Stimulated activated CD4-positive, alpha-beta T cell treated with anti-CD3 and anti-CD28 coated beads, Interleukin-4, amount 100 ng/mL, for 1 hour (primary cell): ENCODE measurements at places on chromosomes 7 and 10.

GRCh38 chr10:31186225-31187000, 132.6 kb upstream of the ZEB1 start:
- DNase-seq, result no peak

GRCh38 chr7:98472521-98472954, 71.6 kb upstream of the BAIAP2L1 start:
- no peak for DNase-seq

GRCh38 chr7:92843034-92843760, 6.8 kb upstream of the CDK6 start:
- DNase-seq, result no peak

DNA sequence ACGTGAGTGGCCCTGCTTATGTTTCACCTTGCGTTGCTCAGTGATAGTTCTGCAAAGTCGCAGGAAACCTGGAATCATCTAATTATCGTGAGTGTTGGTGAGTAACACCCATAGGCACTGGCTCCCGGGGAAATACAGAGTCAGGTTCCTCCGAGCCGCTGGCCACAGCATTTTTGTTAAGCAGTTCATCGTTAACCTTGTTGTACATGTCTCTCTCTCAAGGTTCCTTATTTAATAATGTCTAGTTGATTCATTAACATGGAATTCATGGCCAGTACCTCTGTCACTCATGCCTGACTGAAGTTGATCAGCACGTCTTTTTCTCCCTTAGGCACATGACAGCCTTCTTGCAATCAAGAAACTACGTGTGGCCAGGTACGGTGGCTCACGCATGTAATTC, 3.1 kb upstream of the ZFAND2A start:
- no peak for DNase-seq

DNA sequence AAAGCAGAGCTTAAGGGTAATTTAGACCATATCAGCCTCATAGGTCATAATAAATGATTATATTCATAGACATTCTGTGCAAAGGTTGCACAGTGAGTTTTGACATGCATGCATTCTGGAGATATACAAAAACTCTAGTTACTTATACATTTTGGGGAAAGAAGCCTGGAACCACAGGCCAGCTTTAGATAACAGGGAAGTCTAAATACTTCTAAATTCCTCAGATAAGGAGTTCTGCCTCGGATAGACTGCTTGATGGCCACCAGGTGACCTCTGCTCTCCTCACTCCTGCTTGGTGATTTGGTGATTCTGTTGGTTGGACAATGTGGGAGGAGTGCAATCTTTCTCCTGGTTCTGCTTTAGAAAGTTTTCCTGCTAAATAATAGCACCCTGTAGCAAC, 77.9 kb downstream of the SGMS1 start:
- no peak for DNase-seq

DNA sequence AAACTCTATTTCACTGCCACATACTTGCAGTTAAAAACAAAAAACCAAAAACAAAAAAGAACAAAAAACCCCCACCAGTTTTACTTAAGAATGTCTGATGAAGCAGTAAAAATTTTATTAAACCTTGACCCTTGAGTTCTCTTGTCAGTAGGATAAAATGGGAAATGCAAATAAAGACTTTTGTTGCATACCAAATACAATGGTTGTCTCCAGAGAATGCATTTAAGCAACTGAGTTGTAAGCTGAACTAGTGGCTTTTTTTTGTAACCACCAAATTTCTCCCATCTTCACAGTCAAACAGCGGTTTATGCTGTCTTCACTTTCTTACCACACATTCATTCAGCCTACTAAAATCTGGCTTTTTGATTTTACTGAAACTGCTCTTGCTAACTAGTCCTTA, 3.1 kb downstream of the SYPL1 start:
- no peak for DNase-seq

GRCh38 chr10:36721871-36722270, 403.5 kb upstream of the ANKRD30A start:
- no peak for DNase-seq

- DNase-seq, result no peak
Measured at GRCh38 chr7:102106625-102107024, 180.0 kb upstream of the SH2B2 start.

- no peak for DNase-seq
Measured at GRCh38 chr7:69677054-69677852, 79.0 kb downstream of the AUTS2 start.

- DNase-seq, result no peak
Measured at GRCh38 chr7:80815733-80816132, 103.1 kb downstream of the SEMA3C start.

DNA sequence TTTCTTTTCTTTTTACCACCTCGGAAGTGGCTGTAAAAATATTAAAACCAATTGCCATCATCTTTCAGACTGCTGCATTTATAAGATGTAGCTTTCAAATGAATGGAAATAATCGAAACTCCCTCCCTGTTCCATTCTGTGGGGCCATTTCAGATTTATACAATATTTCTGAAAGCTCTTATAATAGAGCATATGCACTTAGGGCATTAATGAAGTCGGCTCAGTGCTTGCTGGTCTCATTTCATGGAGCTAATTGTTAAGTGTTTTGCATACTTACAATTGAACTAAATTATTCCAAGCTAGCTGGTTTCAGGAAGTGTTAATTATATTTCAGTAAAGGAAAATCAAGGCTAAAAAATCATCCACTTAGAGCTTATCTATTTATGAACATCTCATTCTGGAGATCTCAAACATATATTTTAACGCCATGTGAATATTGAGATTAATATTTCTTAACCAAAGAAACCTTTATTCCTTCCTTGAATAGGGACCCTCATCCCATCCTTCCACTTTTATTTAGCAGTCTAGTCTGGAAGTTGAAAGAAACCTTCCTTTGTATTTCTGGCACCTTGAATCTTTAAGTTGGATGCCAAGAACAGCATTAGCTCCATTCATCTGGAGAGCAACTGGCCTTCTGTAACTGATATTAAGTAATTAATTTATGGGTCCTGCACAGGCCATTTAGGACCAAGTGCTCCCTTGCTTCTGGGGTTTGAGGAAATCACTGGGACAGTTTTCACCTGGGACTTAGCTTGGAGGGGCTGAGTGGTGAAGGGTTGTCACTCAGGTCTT, 45.1 kb downstream of the RPS24 start:
- no peak for DNase-seq

DNA sequence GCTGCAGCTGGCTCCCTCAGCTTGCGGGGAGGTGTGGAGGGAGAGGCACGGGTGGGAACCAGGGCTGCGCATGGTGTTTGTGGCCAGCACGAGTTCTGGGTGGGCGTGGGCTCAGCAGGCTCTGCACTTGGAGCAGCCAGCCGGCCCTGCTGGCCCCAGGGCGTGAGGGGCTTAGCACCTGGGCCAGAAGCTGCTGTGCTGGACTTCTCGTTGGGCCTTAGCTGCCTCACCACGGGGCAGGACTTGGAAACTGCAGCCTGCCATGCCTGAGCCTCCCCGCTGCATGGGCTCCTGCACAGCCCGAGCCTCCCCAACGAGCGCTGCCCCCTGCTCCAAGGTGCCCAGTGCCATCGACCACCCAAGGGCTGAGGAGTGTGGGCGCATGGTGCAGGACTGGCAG, 120.1 kb downstream of the ZNF248 start:
- no peak for DNase-seq

GRCh38 chr10:61476529-61476928, 23.3 kb upstream of the TMEM26 start:
- no peak for DNase-seq

DNA sequence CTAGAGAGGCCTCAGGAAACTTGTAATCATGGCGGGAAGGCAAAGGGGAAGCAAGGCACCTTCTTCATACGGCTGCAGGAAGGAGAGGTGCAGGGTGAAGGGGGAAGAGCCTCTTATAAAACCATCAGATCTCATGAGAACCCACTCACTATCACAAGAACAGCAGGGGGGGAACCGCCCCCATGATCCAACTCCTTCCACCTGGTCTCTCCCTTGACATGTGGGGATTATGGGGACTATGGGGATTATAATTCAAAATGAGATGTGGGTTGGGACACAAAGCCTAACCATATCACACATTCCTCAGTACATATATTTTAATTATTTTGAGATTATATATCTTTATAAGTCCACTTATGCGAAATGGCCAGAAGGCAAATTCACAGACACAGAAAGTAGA, 8.9 kb downstream of the HK1 start:
- DNase-seq, result no peak

DNA sequence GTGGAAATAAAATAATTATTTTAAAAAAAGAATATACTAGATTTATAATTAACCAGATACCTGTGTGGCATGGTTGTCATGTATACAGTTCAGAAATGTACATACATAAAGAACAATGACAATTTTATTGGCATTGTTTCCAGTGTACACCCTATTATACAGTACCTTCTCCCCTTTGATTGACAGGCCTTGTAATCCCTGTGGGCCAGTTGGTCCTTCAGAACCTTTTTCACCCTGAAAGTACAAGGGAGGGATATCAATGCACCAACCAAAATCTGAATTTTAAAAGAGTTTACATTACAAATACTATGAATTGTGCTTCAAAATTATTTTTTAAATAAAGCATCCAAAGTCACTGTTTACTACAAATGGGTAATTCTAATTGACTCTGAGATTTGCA, 61.2 kb downstream of the COL28A1 start:
- DNase-seq, result no peak

DNA sequence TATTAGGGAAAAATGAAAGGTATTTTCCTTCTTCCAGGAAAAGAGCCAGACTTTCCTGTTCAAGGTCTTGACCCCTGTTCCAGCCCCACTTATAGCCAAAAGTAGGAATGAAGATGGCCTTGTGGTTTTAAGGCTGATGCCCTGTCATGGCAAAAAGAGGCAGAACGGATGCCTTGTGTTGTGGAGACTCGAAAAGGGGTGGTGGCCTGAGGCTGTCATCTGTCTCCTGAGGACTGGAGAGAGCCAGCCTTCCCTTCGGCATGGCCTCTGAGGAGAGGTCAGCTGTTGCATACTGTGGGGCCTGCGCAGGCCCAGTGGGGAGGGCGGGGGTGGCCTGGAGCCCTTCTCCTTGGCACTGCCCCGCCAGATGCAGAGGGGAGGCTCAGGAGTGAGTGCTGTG, 166.0 kb upstream of the EEPD1 start:
- DNase-seq, result no peak
